Stimulated activated CD4-positive, alpha-beta T cell treated with anti-CD3 and anti-CD28 coated beads, TNF-alpha, amount 100 ng/mL, for 4 hours (primary cell): ENCODE measurements at places on chromosomes 11 and 22.

GRCh38 chr11:16791191-16791961 lies 52.9 kb downstream of the C11orf58 start:
- no peak for DNase-seq

- DNase-seq: no peak
Measured at GRCh38 chr11:70378506-70379134, 19.7 kb upstream of the CTTN start.

DNA sequence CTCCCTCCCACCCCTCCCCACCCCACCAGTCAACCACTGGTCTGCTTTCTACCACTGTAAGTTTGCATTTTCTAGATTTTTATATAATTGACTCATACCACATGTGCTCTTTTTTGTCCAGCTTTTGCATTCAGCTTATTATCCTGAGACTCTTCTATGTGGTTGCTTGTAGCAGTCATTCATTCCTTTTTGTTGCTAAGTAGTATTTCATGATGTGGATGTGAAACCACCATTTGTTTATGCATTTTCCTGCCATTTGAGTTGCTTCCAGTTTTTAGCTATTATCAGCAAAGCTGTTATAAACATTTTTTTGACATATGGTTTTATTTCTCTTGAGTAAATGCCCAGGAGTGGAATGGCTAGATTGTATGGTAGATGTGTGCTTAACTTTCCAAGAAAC lies 77.0 kb upstream of the FGF3 start:
- DNase-seq: no peak

DNA sequence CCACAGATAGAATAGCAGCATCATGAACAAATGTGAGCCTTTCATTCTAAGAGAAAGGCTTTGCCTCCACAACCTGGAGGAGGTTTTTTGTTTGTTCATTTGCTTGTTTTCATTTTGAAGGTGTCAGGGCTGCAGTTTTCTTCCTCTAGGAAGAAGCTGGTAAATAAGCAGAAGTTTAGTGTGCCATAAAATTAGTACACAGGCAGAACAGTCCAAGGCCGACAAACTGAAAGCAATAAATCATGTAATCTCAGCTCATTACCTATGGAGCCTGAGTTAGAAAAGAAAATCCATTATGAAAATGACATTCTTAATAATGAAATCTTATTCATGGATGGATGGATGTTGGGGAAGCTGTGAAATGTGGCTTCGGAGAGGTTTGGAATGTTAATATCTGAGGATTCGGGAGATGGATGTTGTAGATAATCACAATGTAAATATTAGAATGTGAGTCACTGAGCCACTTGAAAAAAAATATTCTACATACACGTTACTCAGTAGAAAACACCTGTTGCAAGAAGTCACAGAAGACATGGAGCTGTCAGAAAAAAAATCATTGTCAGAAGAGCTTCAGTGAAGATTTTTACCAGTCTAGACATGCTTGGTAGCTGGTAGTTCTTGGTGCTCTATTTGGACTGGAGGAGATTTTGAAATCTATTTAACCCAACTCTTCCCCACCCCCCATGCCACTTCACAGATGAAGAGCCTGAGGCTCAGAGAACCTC lies 15.0 kb upstream of the ZDHHC13 start:
- no peak for DNase-seq

DNA sequence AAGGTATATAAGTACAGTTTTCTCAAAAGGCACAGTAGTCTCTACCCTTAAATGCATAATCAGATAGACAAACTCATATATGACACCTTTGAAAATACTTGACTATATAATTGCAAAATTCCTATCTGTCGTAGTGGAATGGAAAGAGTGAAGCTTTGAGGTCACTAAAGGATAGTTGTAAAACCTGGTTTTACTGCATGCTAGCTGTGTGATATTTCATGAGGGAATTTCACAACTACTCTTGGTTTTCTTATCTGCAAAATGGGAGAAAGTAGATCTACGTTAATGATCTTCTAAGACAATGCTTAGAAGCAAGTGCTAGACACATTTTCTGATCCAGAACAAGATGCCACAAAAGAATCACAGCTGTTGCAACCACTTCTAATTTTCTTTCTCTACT lies 332.2 kb downstream of the AASDHPPT start:
- DNase-seq: no peak
